ENCODE measurements at places on chromosomes 12 and 14.

DNA sequence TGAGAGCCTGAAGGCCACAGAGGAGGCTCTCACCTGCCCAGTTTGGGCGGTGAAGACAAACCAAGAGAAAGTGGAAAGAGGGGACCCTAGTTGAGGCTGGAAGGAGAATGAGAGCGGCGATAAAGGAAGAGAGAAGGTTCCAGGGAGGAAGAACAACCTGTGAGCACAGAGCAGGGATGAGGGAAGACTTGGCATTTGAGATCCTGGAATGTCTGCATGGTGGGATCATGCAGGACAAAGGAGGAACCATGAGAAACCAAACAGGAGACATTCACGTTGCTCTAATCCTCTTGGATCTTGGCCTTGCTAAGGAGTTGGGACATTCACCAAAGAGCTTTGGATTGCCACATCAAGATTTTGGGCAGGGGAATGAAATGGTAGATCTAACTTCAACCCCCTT is 22.9 kb upstream of the RBM19 start:
- DNase-seq = no peak

- DNase-seq = no peak
Observed at GRCh38 chr12:58293308-58293982, 352.1 kb downstream of the ATP23 start.

- no peak for DNase-seq
Observed at GRCh38 chr12:13504074-13504473, 307.5 kb downstream of the EMP1 start.

- no peak for DNase-seq
Observed at GRCh38 chr12:112627851-112628250, 163.7 kb upstream of the RPH3A start.

DNA sequence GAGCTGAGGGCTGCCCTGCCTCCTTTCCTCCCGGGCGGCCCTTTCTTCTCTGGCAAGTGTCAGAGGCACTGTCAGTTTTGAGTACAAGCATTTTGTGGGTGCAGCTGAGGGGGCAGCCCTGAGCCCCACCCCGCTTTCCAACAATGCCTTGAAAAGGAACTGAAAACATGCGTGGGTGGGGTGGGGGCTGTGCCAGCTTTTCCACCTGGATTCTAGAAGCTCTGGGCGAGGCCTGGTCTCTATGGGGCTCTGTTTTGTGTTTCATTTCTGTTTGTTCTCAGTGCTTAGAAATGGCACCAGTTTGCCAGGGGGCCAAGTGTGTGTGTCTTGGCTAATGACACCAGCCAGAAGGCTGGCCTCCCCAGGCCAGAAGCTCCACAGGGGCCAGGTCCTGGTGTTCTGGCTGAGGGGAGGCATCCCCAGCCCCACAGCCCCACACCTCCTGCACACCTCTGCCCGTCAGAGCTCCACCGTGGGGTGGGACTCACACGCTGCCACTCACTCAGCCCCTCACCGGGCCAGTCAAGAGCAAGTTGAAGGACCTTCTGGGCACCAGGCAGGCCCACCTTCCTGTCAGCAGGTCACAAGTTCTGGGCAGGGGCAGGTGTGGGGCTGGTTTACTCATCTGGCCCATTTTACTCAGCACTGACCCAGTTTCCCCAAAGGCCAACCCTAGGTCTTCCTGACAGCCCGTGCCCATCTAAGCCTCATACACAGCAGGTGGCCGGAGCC is 155.1 kb downstream of the CALM1 start:
- no peak for DNase-seq

DNA sequence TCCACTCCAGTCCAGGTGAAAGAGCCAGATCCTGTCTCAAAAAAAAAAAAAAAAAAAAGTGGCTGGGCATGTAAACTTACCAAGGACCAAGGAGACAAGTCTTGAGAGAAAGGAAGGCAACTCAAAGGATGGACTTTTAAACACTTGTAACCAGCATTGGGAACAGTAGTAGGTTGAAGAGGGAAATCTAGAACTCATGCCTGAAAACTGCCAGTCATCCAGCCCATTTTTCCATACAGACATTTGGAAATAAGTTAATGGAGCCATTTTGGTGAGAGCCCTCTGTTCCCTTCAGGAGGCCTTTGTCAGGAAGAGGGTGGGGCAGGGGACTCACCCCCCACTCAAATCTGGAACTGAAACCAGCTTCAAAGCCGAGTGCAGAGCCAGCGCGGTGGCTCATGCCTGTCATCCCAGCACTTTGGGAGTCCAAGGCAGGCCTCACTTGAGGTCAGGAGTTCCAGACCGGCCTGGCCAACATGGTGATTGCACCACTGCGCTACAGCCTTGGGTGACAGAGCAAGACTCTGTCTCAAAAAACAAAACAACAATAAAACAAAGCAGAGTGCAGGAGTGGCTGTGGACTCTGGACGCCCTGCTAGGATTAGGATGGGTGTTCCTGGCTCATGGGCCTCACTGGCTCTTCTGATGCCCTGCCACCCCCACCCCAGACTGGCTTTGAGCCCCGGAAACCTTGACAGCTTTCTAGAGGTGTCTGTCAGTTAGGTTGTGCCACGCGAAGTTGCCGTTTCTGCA is 1.6 kb upstream of the MLXIP start:
- DNase-seq = no peak

DNA sequence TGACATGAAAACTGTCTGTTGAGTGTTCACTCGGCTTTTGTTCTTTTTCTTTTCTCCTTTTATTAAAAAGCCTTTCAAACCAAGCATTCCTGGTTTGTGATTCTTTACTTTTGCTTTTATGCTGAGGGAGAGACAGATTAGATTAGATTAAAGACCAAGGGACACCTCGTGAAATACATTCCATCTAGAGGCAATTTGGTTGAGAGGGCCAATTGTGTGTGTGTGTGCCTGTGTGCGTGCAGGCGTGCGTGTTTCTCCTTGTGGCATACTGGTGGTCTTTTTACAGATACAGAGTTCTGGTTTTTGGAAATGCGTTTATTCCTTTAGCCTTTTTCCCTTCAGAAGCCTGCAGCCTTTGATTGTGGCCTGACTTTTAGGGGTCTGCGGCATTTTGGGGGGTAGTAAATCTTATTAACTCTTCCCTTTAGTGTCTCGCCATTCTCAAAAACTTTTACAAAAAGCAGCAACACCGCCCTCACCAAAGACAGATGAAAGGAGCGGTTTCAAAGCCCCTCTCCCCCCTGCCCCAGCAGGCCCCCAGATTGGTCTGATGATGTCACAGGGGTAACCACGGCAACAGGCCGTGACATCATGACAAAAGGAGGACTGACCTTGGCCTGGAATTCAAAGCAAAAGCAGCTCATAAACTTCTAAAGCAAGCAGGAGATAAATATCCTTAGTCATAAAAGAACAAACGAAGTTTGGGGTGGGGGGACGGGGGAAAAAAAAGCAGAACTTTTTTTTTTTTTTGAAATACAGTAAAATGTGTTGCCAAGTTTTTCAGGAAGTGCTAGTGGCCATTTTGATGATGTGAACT is 84.1 kb upstream of the TBX3 start:
- DNase-seq = no peak

- DNase-seq = no peak
Observed at GRCh38 chr14:26217778-26218177, 380.1 kb downstream of the NOVA1 start.

DNA sequence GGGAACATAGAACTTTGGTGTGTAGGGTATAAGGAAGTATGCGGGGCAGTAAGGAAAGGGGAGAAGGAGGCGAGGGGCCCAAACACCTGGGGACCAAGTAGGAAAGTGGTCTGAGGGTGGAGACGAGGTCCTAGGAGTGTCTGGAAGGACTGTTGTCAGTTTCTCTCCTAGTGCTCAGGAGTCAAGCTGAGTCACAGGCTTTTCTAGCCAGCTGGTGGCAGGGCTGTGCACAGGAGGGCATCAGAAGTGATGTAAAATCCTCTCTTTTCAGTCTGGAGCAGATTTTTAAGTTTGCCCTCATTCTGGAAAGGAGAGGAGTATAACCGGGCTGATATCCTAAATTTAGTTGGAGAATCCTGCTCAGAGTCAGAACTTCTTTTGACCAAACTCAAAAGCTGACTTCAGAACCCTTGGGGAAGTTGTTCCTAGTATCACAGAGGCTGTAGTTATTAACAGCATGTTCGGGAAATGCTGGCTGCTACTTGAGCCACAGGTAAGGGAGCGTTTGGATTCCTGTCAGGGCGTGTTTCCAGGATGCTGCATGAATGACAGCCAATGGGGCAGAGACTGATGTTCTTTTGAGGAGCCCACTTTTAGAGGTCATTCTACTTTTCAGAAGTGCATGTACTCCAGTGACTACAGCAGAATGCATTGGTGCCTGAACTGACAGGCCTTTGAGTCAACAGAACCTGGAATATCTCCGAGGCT is 19.3 kb downstream of the ZNF664 start:
- DNase-seq = no peak

DNA sequence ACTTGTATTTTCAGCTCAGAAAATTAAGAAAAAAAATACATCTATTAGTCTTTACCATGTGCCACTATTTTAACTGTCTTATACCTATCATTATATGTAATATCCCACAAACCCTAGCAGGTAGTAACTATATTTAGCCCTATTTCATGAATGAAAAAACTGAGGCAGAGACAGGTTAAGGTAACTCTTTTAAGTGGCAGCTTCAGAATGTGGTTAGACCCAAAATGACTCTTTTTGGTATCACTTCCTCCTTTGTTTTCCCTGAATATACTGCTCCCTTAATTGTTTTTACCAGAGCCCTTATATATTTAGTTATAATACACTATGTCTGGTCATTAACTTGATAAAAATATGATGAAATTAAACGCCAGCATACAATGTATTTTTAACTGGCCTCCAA is 235.6 kb upstream of the RPL10L start:
- DNase-seq = no peak

GRCh38 chr14:103142721-103143302 is 19.6 kb downstream of the TNFAIP2 start:
- DNase-seq = no peak

GRCh38 chr12:90023207-90023900 is 314.7 kb upstream of the ATP2B1 start:
- no peak for DNase-seq

DNA sequence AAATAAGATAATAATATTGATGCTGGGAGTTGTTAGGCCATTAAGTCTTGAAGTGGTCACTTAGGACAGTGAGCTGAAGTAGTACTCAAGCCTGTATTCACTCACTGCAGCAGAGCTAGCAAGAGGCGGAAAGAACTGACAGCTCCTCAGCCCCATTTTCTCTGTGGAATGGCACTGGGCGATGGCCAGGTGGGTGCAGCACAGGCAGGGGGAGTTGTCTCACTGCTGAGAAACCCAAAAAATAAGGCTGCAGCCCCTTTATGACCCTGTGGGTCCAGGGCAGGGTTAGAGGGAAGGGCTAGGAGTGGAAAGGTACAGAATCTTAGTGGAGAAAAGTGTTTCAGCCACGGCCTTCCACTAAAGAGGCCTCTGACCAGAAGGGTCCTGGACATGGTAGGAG is 35.5 kb downstream of the PDZRN4 start:
- no peak for DNase-seq

DNA sequence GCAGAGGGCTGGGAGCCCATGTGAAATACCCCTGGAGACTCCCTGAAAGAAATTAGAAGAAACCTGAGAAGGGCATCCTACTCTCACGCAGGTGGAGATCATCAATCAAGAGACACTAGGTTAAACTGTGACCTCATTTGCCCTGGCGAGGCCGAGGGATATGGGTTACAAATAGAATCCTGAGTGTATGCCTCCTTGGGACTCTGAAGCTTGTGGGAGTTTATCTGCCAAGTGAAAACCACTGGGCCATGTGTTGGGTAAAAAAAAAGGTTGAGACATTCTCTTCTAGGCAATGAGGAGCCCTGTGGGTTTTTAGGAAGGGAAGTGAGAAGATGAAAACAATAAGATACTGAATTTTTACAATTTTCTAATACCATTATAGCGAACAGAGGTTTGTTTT is 160.7 kb upstream of the ARID2 start:
- DNase-seq = no peak

DNA sequence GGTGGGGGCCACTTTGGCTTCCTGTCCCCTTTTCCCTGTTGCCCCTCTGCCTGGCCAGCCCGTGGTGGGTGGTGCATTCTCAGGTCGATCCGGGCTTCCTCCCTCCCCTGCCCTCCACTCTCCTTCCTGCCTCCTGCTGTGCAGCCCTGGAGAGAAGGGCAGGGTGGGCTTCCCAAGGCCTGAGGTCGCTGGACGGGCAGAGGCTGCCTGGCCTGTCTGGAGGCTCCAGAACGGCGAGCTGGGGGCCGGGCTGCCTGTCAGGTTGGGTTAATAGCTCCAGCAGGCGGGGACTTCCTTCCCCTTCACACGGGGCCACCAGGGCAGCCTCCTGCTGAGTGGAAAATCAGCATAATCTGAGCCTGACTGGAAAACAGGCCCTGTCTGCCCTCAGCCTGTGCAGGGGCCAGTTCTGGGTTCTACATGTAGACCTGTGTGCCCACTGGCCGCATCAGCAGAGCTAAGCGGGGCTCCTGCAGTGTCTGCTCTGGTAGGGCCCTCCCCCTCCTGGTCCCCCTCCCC is 11.3 kb downstream of the KIF26A start:
- DNase-seq = no peak

DNA sequence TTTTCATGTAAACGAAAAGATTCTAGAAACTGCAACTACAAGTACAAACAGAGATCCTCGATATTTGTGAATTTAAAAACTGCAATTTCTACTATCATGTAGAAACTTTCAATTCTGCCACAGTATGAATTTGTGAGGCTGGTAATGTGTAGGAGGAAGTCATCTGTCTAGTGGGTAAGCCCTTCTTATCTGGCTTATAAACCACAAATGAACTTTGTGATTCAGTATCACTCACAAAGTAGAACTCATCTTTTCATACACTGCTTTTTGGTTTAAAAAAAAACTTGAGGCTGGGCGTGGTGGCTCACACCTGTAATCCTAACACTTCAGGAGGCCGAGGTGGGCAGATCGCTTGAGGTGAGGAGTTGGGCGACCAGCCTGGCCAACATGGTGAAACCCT is 20.7 kb downstream of the GTF2A1 start:
- DNase-seq = no peak

DNA sequence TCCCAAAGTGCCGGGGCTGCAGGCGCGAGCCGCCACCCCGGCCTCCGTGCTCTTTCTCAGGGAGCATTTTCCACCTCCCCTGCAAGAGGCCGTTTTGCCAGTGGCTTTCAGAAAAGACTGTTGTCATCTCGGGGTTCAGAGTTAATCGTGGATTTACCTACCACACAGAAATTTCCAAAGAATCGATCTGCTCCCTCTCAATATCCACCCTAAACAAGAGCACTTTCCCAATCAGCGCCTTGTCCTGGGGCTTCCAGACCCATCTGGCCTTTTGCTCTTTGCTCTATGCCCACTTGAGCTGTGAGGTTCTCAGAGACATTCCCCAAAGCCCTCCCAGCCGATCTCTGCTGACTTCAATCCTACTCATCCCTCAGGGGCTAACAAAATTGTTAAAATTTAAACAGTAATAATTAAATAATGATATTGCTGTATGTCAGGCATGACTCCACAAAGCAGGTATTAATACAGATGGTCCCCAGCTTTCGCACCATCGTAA is 86.6 kb downstream of the NINJ2 start:
- no peak for DNase-seq

GRCh38 chr14:100285021-100285912 is 21.0 kb downstream of the SLC25A29 start:
- DNase-seq = no peak

GRCh38 chr12:99387661-99388060 is 259.9 kb upstream of the GARIN6 start:
- DNase-seq = no peak
